Stimulated activated naive CD4-positive, alpha-beta T cell treated with Interleukin-2 at 50 U/mL for 16 hours (primary cell): ENCODE measurements at places on chromosomes 12 and 14.

- no peak for DNase-seq
Measured at GRCh38 chr12:68560851-68561422, 49.8 kb upstream of the RAP1B start.

GRCh38 chr14:105858676-105859025 is 332.3 kb downstream of the TMEM121 start:
- no peak for DNase-seq

DNA sequence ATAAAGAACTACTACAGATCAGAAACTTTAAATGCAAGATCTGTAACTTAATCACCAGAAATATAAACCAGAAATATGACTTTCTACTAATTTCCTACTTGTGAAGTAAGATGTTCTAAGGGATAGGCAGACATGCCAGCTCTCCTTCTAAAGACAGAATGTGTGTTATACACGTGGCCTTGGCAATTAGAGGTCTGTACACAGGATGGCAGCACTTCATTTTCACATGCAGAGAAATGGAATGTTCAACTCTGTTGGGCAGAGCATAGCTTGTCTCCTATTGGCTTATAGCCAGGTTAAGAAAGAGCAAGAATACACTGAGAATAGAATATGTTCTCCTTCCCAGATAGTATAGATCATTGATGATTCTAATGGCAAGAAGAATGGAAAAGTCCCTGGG is 403.8 kb downstream of the DAD1 start:
- DNase-seq, result no peak

- no peak for DNase-seq
Measured at GRCh38 chr14:73242357-73242901, 5.1 kb downstream of the PAPLN start.

DNA sequence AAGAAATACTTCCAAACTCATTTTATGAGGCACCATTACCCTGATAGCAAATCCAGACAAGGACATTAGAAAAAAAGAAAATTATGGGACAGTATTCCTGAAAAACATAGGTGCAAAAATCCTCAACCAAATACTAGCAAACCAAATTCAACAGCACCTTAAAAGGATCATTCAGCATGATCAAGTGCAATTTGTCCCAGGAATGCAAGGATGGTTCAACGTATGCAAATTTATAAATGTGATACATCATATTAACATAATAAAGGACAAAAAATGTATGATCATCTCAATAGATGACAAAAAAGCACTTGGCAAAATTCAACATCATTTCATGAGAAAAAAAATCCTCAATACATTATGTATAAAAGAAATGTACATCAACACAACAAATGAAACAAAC is 162.9 kb downstream of the DUSP6 start:
- DNase-seq, result no peak

DNA sequence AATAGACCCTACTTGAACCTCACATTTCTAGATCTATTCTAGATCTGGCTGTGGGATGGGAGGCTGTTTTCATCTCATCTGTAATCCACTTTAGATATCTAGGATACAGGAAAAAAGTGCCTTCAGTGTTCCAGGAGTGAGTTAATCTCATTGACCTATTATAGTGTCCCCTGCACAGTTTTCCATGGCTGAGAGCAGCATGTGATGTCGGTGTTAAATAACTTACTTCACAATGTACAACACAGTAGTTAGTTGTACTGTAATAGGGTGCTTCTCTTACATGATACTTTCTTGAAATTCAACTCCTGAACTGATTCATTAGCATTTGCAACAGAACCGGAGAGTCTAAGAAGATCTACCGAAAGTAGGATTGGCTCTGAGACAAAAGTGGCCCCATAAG is 62.6 kb downstream of the TMEM117 start:
- no peak for DNase-seq

DNA sequence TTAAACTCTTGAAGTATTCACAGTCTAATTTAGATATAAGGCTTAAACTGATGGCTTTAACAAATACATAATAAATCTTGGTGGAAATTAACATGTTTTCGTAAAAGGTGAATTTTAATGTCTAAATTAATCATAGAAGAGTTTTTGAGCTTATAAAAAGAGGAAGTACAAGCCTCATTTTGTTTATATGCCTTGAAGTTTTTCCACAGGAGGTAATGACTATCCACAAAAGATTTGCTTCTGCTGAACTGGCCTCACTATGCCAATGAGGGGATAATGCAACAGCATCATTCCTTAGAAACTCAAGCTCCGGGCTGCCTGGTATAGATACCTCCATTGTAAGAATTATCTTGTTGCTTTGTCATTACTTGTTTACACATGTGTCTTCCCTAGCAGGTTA is 175.6 kb downstream of the DUSP6 start:
- DNase-seq, result no peak

- DNase-seq, result no peak
Measured at GRCh38 chr12:132178316-132178715, 34.1 kb downstream of the NOC4L start.

DNA sequence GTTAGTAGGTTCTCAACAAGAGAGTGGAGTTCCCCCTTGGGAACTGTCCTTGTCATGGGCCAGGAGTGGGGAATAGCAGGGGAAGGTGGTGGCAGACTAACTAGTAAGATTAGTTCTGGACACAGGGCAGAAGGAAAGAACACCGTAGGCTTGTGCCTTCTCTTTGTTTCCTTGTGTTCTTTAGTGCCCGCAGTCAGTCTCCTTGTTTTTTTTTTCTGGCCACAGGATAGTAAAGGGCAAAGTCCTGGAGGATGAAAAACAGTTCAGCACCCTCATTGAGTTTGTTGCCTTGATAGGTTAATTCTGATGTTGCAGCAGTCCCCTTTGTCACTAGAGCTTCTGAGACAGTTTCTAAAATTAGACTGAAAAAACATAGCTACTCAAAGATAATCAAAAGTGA is 8.4 kb downstream of the PEX5 start:
- DNase-seq, result no peak

GRCh38 chr14:68736471-68736871 is 56.4 kb downstream of the ZFP36L1 start:
- no peak for DNase-seq

- no peak for DNase-seq
Measured at GRCh38 chr14:77260631-77261030, 10.4 kb downstream of the NGB start.

GRCh38 chr12:57620936-57621496 is 9.8 kb downstream of the ARHGEF25 start:
- DNase-seq, result peak; percentile 8

- DNase-seq, result no peak
Measured at GRCh38 chr14:52399921-52400595, 85.9 kb downstream of the PTGER2 start.

GRCh38 chr14:63091394-63091996 is 46.2 kb upstream of the KCNH5 start:
- no peak for DNase-seq

DNA sequence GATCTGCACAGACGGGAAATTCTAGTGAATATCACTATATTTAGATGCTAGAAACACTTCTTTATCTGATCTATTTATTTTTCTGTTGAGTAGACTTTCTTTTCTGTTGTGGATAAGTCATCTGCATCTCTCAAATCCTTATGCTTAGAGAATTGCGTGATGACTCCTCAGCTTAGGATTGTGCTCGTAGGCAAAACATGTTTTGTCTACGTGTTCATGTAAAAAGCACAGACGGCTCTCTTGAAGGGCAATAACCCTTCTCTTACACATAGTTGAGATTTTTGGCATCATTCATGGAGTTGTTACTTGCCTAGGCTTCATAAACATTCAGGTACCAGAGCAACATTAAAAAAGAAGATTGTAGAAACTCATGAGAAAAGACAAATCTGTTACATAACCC is 18.6 kb downstream of the PPFIBP1 start:
- no peak for DNase-seq

DNA sequence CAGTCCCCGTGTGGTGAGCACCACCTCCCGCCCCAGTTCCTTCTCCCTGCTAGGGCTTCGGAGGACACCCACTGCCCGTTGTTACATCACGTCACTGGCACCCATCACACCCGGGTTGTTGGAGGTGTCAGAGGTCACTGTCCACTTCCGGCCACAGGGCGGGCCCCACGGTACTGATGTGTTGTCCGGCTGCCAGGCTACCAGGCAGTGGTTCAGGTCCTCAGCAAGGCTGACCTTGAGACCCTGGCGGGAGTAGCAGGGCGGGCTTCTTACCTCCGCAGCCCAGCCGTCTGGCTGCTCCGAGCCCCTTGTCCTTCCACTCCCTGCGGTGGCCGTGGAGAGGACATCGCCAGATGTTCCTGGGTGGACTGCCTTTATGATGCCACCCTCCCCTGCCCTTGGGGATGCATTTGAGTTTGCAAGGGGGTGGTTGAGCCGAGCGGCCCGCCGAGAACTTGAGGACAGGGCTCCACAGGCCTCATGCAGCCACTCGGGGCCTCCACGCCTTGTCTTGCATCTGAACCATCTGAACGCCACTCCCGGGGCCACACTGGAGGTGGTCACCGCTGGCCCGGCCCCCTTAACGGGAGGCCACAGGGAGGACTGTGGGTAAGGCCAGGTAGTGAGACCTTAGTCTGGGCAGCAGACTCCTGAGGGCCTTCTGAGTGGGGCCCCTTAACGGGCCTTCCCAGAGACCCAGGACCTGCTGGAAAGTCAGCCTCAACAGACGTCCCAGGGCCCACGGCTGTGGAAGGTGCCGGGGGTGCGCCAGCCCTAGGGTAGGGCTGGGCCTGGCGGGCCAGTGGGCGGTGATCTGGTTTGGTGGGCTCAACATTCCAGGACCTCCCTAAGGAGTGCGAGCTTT is 27.1 kb upstream of the PLD4 start:
- DNase-seq, result no peak

DNA sequence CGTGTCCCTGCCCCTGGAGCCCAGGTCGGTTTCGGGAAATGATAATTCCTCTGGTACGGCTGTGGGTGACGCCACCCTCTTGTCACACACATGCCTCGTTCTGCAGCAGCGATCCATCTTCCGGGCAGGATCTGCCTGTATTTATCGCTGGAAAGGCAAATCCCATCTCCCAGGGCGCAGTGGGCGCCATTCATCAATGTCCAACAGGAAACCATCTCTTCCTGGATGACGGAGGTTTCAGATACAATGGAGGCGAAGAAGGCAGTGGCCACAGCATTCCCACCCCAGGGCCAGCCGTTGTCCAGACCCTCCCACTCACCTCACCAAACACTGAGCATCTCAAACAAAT is 74.2 kb downstream of the NOC4L start:
- DNase-seq, result no peak

DNA sequence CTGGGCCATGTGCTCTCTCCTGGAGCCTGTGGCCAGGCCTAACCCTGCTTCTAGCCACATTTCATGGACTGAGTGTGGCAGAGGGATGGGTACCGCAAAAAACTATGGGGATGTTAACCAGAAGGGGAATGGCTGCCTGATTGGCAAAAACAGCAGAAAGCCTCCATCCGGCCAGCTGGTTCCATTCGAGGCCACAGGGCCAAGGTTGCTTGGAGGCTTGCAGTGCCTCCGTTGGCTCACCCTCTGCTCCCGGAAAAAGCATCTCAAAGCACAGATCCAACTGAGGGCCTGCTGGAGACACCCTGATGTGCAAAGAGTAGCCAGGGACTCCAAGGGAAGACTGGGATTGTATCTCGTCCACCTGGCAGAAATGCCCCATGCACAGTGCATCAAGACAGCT is 16.5 kb downstream of the TMEM120B start:
- DNase-seq, result no peak

GRCh38 chr12:102298022-102298421 is 100.4 kb upstream of the PMCH start:
- no peak for DNase-seq

DNA sequence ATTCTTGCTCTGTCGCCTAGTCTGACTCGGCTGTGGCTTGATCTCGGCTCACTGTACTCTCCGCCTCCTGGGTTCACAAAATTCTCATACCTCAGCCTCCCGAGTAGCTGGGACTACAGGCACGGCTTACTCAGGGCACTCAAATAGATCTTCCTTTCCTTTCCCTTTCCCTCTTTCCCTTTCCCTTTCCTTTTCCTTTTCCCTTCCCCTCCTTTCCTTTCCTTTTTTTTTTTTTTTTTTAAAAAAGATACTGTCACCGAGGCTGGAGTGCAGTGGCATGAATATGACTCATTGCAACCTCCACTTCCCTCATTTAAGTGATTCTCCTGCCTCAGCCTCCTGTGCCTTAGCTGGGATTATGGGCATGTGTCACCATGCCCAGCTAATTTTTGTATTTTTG is 86.0 kb downstream of the AEBP2 start:
- DNase-seq, result no peak

- no peak for DNase-seq
Measured at GRCh38 chr14:92575061-92575747, 61.6 kb downstream of the RIN3 start.

GRCh38 chr14:101336183-101336582 is 225.1 kb upstream of the DIO3 start:
- no peak for DNase-seq

- no peak for DNase-seq
Measured at GRCh38 chr12:129701631-129702101, 202.2 kb downstream of the TMEM132D start.

GRCh38 chr14:29926701-29927375 is 809 bp downstream of the PRKD1 start:
- DNase-seq, result no peak

GRCh38 chr12:119660076-119660475 is 7.9 kb upstream of the PRKAB1 start:
- DNase-seq, result no peak

DNA sequence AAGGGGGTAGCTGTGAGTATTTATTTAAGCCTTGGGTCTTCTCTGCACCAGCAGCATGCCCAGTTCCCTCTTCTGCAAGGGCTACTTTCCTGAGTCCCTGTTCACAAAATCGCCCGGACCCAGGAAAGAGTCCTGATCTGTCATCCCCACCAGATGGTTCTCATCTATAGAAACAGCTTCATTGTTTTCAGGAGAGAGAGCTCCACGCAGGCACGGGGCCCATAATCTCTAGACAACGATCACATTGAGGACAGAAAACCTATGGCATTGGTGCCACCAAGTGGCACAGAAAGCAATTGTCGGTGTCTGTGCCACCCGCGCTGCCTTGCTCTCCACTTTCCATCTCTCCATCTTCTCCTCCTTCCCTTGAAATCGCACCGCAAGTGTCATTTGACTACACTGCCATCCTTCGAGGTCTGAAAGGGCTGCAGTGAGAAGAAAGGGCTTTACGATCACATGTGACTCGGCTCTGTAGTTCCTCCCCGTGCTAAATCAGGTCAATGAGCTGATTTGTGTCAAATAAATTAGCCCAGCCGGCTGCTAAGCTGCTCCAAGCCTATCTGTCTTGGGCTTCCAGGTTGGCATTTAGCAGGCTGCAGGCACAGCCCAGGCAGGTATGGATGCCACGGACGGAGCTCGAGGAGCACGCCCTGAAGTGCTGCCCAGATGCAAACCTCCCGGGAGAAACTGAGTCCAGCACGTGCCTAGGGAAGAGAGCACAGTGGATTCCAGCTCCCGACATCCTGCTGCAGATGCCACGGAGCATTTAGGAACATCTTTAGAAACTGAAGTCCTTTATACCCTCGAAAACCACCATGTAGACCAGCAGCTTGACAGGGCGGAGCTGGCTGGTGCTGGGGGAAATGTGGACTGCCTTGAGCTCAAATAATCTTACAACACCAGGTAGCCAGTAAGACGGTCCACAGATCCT is 28.8 kb downstream of the SPRING1 start:
- peak; percentile 19 for DNase-seq

DNA sequence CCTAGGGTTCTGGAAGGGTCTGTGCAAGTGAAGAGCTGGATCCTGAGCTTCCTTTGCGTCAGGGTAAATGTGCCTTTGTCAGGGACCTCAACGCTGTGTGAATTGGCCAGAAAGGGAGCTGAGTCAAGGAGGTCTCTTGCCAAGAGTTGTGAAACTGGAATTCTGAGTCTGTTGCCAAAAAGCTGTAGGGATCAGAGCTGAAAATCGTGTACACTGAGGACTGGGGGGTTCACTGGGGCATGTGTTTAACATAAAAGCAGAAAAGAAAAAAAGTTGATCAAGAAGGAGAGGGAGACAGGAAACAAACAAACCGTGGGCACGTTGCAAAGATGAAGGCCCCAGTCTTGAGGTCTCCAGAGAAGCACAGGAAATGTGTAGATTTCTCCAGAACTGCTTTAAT is 1081.5 kb downstream of the VRK1 start:
- DNase-seq, result no peak
